ENCODE measurements at places on chromosomes 1 and 21.

GRCh38 chr1:15381805-15382204 is 27.9 kb upstream of the EFHD2 start:
- DNase-seq, result no peak

DNA sequence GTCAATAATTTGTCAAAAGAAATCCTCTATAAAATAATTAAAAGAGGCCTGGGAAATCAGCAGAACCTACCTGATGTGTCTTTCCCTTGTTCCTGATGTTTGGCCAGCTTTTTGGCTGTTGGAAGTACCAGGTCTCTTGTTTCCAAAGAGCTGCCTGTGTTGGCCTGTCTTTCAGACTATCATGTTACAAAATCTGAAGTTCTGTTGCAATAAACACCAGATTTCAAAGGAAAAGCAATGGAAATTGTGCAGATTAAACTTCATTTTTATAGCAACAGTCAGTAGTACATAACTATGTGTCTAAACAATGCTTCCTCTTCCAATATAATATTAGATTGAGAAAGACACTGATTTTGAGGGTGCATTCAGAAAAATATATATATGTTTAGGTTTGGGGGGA is 647.2 kb upstream of the CXADR start:
- DNase-seq, result peak; percentile 2

DNA sequence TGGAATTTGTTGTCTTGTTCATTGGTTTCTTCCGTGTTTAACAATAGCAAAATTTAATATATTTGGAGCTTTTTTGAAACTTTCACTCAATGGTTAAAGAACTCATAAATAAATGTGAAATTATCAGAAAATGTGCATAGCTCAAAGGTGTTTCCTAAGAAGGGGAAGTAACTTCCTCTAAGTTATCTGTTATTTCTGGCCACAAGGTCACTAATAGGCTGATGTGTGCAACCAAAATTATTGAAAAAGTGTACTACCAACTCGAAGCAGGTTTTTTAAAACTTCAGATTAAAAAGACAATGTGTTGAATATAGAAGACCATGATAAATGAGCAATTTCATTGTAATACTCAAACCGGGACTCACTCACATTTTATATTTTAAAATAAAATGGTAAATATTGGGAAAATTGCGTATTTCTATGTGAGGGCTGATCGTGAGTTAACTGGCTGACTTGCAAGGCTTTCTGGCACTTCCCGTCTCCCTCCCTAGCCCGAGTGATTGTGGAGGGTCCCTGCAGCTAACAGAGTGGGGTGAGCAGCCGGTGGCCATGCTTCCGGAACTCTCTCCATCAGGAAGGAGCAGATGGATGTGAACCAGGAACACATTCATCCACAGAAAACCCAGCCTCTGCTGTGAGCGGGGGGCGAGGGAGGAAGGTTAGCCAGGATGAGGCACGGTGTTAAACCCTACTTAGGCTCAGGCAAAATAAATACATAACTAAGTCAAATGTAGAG is 96.9 kb downstream of the ERG start:
- DNase-seq, result no peak

GRCh38 chr1:228784181-228784580 is 48.9 kb downstream of the RHOU start:
- no peak for DNase-seq

GRCh38 chr1:37243368-37244082 is 209.2 kb upstream of the GRIK3 start:
- no peak for DNase-seq
